ENCODE measurements at places on chromosomes 16 and 17.

GRCh38 chr17:69602972-69603371 is 188.5 kb downstream of the MAP2K6 start:
- DNase-seq = no peak

DNA sequence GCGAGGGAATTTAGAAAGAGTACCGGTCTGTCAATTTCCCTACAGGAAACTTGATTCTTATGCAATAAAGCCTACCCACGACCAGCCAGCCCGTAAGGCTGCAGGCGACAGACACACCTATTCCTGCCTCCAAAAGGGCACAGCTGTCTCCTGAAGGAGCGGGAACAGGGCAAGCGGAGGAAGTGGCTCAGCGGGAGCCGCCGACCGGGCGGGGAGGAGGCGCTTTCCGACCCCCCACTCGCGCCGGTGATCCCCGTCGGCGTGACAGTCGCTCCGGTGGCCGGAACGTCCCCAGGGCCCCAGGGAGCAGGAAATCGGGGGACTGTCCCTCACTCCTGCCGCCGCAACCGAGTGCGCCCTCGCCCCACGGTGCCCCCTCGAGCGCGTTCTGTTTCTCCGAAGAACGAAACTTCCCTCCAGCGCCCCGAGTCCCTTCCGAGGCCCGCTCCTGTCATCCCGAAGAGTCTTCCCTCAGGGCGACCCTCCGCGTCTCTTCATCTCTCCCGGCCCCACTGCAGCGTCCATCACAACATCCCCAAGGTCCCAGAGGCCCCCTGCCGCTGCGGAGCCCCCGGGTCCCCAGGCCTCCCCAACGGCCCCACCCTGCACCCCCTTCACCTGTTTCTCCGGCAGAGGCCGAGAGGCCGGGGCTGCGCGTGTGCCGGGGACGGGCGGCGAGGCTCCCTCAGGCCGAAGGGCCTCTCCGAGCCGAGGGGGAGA is 421 bp downstream of the STAT3 start:
- peak; percentile 20 for DNase-seq

- DNase-seq = no peak
Measured at GRCh38 chr16:24900230-24900629, 54.5 kb downstream of the SLC5A11 start.

GRCh38 chr16:74281300-74281699 is 15.3 kb upstream of the PSMD7 start:
- DNase-seq = no peak

DNA sequence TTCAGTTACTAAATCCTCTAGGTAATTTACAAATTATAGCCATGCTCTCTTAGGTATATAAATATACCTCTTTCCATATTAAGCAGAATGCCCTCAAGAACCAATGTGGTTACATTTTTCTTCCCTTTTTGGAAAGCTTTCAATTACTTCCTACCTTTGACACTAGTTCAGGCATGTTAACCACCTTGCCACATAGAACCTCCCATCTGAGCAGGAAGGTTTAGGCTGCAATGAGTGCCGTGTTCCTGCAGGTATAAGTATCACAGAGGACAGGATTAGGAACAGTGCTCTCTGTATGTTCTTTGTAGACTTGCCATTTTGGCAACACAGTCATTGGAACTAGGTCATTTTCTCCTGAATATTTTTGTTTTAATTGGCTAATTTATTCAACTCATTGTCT is 20.1 kb downstream of the KRT25 start:
- no peak for DNase-seq

GRCh38 chr17:78862073-78863023 is 21.7 kb upstream of the USP36 start:
- no peak for DNase-seq

DNA sequence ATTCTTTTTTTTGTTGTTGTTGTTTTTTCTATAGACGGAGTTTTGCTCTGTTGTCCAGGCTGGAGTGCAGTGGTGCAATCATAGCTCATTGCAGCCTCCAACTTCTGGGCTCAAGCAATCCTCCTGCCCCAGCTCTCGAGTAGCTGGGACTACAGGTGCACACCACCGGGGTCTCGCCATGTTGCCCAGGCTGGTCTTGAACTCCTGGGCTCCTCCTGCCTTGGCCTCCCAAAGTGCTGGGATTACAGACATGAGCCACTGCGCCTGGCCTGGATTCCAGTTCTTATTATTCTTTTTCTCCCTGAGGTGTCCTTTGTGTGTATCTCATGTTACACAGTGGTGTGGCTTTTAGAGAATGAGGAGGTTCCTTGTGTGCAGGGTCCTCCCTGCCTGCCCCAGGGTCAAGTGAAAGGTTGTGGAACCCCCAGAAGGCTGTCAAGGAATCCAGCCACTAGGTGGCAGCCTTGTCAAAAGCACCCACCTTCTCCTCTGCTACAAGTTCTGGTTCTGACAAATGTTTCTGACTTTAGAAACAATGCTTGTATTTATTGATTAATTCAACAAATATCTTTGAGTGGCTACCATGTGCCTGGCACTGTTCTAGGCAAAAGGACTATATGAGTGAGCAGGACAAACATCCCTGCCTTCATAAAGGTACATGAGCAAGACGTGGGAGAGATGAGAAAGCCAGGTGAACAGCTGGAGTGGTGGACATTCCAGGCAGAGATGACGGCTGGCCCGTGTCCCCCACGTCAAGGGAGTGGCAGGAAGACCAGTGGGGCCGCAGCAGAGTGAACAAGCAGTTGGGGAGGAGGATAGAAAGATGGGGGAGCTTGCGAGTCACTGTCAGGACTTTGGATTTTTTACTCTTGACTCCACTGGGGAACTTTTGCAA is 112.4 kb downstream of the SPECC1 start:
- DNase-seq = peak; percentile 52

DNA sequence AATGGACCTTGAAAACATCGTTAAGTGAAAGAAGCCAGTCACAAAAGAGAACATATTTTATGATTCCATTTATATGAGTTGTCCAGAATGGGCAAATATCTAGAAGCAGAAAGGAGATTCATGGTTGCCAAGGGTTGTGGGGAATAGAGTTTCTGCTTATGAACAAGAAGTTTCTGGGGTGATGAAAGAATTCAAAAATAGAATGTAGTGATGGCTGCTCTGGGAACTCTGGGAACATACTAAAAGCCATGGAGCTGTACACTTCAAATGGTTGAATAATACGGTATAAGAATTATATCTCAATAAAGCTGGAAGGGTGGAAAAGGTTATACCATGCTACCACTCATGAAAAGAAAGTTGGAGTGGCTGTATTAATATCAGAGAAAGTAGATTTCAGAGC is 18.5 kb downstream of the AKTIP start:
- DNase-seq = no peak

DNA sequence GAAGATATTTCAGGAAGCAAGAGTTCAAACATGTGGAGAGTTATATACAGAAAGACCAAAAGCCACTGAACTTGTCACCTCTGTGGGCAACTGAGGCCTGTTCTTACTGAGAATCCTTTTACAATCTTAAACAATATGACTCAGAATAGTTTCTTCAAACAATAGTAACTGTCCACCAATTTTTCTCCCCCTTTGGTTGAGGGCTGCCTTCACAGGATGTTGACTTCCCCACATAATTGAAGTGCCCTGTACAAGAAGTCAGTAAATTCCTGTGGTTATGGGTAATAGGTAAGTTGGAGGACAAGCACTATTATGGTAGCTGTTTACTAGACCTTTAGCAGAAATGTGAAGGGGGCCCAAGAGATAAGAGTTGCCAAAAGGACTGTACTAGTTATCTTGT is 215.8 kb downstream of the CDH8 start:
- no peak for DNase-seq

GRCh38 chr17:31327534-31328159 is 6.2 kb upstream of the EVI2A start:
- no peak for DNase-seq

DNA sequence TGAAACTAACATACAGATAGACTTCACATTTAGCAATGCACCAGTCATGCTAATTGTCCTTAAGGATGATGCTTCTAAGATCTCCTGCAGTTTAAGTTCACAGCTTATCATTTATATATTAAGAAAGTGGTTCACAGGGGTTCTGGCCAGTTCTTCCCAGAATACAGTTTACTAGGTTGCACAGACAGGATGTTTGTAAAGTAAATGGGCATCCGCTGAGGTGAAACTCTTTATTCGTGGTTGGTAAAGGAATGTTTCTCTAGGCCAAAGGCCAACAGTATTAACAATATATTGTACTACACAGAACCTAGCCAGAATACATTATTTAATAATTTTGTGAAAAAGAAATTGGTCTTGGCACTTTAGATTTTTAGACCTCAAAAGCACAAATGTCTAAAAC is 1427.3 kb downstream of the CDH8 start:
- DNase-seq = no peak

- no peak for DNase-seq
Measured at GRCh38 chr17:74522381-74523105, 8.7 kb downstream of the CD300LB start.

DNA sequence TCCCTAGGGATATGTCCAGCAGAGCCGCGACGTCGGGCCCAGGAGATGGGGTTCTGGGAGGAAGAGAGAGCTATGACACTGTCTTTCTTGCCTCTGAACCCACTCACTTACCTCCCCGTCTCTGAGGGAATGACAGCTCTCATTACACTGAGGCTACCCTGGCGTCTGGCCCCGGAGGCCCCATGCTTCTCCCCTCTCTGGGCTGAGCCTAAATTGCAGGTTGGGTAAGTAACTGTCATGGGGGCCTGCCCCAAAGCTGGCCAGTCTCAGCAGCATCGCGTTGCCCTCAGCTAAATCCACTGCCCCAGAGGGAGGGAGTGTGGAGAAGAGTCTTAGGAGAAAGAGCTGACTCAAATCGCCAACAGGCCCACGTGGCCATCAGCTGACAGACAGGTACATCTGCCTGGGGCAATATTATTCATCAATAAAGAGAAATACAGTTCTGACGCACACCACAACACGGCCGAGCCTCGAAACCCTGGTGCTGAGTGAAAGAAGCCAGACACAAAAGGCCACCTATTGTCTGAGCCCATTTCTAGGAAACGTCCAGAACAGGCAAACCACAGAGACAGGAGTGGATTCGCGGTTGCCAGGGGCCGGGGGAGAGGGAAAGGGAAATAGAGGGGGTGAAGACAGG is 156.4 kb downstream of the C16orf95 start:
- DNase-seq = peak; percentile 21

GRCh38 chr16:87222335-87222734 is 94.9 kb downstream of the C16orf95 start:
- no peak for DNase-seq

DNA sequence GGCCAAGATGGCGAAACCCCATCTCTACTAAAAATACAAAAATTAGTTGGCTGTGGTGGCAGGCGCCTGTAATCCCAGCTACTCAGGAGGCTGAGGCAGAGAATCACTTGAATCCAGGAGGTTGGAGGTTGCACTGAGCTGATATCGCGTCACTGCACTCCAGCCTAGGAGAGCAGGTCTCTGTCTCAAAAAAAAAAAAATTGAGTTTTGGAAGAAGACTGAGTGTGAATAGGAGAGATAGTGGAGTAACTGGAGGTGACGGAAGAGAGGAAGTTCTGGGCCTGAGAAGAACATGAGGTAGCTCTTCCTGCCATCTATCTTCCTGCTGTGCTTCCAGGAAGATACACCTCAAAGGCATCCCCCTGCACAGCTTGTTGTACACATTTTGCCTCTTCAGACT is 11.4 kb downstream of the HOXB1 start:
- DNase-seq = no peak

GRCh38 chr17:65813306-65813705 is 251.9 kb upstream of the AXIN2 start:
- DNase-seq = no peak

- DNase-seq = no peak
Measured at GRCh38 chr17:16361874-16362273, 8.6 kb upstream of the CENPV start.

GRCh38 chr16:71339236-71340171 is 19.0 kb upstream of the CALB2 start:
- DNase-seq = no peak

DNA sequence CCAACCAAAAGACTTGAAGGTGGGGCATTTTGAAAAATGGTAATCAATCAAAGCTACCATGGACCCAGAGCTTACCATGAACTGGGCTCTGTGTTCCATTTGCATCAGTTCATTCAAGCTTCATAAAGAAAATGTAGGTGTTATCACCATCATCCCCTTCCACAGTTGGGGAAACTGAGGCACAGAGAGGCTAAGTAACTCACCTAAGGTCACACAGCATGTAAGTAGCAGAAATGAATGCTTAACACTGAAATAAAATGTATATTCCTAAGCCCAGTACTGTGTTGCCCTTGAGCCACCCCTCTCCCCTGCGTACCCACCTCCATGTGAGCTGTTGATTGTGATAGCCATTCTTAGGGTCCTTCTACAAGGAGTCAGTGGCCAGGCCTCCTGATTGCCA is 83.6 kb downstream of the VAT1L start:
- DNase-seq = no peak

DNA sequence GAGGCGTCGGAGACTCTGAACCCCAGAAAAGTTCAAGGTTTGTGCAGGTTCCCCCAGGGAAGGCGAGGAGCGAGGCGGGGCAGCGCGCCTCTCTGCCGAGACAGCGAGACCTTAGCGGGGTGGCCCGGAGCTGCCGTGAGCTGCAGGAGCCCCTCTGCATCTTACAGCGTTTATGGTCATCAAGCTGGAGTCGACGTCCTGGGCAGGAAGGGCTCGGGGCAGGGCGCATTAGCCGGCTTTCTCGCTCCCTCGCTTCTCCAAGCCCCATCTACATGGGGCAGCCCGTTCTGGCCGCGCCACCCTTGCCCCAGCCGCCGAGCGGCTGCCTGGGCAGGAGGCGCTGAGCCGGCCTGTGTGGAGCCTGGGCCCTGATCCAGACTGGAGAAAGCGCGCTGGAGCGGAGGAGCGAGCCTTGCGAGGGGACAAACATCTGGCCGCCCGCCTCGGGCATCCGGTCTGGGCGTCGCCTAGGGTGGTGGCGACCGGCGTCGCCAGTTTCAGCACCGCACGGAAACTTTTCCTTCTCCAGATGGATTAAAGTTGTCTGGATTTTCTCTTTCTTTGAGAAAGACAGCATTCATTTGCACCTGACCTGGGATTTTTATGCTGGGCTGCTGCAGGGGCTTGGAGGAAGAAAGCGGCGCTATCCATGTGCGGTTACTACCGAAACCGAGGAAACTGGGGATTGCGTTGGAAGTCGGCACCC is 750 bp downstream of the TMEM132E start:
- DNase-seq = no peak

- DNase-seq = no peak
Measured at GRCh38 chr17:4584101-4584916, at the start of gene SMTNL2. SMTNL2 (plus strand) TSS chr17:4584529; CDS start chr17:4584606, 77 bp downstream.

GRCh38 chr17:45096141-45096540 is 35.0 kb downstream of the NMT1 start:
- DNase-seq = no peak

- DNase-seq = no peak
Measured at GRCh38 chr16:57562066-57562465, 19.6 kb downstream of the ADGRG5 start.

DNA sequence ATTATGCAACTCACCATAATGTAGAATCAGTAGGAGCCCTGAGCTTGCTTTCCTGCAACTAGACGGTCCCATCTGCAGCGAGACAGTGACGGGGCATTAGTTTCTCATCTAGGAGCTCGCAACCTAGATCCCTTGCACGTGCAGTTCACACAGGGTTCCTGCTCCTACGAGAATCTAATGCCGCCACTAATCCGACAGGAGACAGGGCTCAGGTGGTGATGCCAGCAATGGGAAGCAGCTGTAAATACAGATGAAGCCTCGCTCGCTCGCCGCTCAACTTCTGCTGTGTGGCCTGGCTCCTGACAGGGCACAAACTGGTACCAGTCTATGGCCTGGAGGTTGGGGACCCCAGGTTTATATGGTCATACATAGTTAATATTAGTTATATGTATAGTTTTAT is 394.5 kb downstream of the NPIPA8 start:
- DNase-seq = no peak

- no peak for DNase-seq
Measured at GRCh38 chr16:65289022-65289421, 167.2 kb upstream of the CDH11 start.

- DNase-seq = no peak
Measured at GRCh38 chr16:88665148-88665547, 2.3 kb upstream of the MVD start.

Data from activated T-cell treated with anti-CD3 and anti-CD28 coated beads for 48 hours (primary cell).